ENCODE measurements at places on chromosomes 3 and 15.

DNA sequence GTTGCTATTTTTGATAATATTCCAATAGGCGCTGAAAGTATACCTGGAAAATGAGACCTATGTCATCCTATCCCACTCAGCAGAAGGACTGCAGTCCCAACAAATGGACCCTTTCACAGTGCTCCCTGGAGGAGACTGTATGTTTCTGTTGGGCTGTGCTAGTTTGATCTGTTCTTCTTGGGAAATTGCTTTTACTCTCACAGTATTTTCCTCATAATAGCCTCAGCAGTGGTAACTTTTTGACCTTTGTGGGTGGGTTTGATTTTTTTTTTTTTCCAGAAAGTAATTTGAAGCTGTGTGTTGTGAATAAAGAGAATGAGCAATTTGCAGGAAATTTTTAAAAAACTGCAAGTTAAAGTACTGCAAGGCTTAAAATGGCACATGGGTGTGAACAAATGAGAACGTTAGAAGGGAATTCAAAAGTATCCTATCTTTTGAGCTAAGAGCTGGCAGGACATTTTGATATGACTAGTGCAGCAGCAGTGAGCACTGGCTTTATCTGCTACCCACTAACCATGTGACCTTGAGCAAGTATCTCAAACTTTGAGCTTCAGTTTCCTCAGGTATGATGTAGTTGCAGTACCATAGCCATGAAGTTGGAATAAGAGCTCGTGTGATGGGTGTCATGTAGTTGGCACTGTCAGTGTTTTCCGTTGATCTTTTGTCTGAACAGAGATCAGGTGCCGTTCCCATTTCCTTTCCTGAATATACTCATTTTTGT, 118.4 kb downstream of the ATG7 start:
- DNase-seq, result no peak

DNA sequence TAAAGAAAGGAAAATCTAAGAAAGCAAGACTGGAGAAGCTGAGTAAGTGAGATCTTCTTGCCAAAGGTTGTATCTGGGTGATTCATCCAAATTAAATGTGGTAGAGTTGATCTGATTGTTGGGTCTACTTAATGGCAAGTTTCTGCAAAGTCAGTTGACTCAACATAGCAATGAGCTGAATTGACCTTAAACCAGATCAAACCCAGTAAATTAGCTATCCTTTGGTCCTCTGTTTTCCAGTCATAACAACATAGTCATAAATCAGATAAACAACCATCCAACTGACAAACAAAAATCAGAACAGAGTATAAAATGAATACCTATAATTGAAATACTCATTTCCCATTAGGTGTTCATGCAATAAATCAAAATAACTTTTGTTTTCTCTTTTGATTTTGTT, 142.6 kb upstream of the CFAP20DC start:
- no peak for DNase-seq

DNA sequence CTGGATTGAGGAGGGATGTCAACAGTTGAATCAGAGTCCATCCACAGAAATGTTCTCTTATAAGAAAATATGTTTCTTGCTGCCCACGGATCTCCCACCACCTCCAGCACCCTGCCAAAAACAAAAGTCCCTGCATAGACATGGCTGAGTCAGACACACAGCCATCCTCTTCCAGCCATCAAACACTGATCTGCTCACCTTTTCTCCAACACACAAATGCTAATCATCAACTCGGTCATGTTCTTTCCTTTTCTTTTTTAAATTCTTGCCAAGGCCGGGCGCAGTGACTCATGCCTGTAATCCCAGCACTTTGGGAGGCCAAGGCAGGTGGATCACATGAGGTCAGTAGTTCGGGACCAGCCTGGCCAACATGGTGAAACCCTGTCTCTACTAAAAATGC, 110.7 kb upstream of the IL12A start:
- DNase-seq, result no peak

GRCh38 chr3:127214975-127215374, 22.0 kb downstream of the PRR23E start:
- DNase-seq, result no peak

- no peak for DNase-seq
Observed at GRCh38 chr3:53829605-53830004, 16.6 kb downstream of the CHDH start.

GRCh38 chr3:120429921-120430361, 20.9 kb downstream of the FSTL1 start:
- no peak for DNase-seq

DNA sequence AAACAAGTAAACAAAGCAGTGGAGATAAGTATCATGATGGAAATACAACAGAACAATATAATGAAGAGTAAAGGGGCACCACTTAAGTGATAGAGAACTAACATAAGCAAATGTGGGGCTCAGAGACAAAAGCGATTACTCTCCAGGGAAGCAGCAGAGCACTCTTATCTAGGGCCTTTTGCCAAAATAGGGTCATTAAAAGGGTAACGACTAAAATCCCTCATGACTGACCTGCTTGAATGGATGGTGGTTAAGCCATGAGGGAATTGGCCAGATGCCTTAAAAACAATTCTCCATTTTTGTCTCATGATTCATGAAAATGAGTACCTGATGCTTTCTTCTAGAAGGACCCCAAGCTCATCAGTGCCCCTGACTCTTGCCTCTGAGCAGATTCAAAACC, 3.2 kb upstream of the SLC7A14 start:
- DNase-seq, result no peak

DNA sequence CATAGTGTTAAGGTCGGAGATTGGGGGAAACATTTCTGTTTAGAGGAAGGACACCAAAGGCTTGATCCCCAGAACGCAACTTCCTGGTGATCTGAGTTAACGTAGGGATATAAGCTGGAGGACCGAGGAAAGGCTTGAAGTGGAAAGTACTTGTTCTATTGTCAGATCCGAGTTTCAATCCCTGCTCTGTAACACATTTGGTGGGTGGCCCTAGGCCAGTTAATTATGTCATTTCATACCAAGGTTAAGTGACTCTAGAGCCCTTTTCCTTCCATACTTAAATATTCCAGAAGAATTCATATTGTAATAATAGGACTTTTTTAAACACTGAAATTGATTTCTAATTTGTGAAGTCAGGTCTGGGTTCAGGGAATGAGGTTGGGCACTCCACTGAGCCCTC, 80.9 kb downstream of the RPLP1 start:
- no peak for DNase-seq

DNA sequence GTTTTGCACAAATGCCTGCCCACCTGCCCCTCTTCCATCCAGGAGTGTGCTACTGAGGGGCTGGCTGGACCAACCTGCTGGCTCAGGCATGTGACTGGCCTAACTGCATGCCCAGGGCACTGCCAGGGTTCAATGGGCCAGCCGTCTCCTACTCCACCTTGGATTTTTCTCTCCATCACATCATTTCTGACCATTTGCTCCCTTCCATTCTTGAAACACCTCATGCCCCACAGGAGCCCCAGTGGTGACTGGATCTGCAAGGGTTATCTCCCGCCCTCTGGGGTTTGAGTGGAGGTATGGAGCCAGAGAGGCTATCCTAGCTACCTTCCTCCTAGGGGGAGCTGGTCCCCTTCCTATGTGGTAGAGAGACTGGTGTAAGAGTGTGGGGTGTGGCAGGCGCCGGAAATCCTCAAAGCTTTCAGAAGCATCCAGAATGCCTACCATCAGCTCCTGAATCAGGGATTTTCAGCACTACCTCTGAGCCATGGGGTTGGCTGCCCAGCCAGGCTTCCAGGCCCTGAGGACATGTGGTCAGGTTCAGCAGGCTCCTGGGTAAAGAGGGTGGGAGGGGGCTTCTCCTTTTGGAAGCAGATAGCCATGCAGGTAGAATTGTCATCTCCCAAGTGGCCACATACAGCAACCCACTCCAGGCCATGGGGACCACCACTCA, 2.9 kb upstream of the MANF start:
- DNase-seq, result no peak

GRCh38 chr3:27216955-27217552, 152.1 kb downstream of the NEK10 start:
- DNase-seq, result no peak

DNA sequence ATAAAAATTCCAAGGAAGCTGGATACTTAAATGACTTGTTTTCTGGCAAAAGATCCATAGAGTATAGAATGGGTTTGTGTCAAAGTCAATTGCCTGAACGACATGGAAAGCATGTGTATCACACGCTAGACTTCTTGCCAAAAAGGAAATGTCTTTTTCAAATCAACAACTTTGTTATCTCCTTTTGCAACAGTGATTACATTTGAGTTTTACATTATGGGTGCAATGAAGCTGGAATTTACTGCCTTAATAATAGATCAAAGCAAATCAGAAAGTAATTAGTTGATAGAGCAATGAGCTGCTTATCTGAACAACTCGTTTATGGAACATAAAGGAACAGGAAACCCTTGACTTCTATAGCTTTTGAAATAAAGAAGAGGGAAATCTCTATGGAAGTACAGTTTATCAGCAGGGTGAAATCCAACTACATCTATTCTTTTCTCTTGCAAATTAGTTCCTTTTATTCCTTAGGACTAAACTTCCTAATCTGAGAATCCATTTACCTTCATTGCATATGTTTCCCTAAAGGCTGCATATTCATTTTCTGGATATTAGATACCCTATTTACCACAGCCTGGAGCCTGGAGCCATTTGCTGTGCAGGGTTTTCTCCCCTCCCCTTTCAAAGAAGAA, 415.1 kb upstream of the NECTIN3 start:
- DNase-seq, result no peak

- no peak for DNase-seq
Observed at GRCh38 chr15:95994418-95994817, 336.1 kb upstream of the NR2F2 start.

DNA sequence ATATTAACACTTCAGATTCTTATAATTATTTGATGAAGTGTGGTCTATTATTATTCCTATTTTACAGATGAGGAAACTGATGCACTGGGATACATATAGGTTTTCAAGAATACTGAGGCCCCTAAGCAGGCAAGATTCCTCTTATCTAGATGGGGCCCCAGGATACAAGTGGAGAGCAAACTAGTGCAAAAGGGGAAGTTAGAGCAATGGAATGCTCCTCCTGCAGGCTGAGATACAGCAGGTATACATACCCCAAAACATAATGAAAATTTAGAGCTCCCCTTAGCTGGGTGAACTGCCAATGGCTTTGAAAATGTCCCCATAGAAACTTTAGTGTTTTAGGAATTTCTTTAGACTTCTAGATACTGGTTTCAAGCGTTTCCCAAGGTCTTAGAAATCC, 247.1 kb downstream of the CHST2 start:
- DNase-seq, result no peak

- no peak for DNase-seq
Observed at GRCh38 chr15:56640549-56640948, 92.8 kb downstream of the ZNF280D start.

DNA sequence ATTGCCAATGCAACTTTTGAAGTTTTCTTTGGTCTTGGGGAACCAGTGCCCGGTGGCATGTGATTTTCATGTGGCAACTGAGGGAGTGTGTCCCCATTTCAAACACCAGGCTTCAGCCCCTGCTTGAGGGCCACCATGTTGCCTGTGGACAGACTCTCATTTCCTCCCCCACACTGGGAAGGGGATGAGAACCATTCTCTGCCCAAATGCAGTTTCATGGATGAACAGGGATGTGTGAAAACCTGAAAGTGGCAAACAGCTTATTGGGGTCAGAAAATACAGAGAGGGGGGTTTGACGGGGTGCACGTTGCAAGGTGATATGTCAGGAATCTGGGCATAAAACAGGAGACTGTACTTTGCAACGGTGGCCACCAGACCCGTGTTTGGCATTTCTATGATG, 6.3 kb downstream of the FAM107A start:
- DNase-seq, result no peak

DNA sequence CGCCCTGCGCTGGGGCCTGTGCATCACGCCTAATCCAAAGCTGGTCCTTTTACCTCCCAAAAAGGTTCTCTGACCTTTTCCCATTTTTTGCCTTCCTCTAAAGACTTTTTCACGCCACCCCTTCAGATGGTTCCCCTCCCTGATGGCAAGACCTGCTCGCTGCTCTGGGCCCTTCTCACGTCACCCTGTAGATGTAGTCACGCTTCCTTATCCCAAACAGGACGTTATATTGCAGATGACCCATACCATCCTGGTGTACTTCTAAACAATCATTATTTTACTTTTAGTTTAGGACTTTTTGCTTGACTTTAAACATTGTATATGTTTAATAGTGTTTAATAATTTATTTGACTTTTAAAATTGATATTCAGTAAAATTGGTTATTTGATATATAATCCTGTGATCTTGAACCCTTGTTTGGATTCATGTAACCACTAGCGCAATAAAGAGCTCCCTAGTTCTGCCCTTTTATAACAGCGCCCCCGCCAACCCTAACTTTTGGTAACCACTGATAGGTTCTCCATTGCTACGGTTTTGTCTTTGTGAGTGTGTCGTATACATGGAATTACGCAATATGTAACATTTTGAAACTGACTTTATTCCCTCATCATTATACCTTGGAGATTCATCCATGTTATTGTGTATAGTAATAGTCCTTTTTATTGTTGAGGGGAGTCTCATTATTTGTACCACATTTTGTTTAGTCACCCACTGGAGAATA, 159.0 kb upstream of the CHRNA7 start:
- DNase-seq, result no peak

DNA sequence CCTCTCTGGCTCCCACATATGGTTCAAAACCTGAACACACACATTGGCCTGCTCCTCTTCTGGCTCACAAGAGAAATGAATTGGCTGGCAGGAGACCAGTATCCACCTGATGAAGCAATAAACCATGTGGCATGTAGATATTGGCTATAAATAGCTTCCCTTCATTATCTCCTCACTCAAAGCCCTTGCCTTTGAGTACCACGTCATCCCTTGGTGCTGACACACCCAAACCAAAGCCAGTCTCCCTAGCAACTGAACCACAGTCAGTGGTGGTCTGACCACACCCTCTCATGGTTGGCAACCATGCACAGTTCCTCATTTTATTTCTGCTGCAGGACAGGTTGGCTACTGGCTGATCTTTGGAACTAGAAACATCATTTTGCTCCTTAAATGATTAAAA, 98.8 kb downstream of the ZNF621 start:
- DNase-seq, result peak; percentile 52

DNA sequence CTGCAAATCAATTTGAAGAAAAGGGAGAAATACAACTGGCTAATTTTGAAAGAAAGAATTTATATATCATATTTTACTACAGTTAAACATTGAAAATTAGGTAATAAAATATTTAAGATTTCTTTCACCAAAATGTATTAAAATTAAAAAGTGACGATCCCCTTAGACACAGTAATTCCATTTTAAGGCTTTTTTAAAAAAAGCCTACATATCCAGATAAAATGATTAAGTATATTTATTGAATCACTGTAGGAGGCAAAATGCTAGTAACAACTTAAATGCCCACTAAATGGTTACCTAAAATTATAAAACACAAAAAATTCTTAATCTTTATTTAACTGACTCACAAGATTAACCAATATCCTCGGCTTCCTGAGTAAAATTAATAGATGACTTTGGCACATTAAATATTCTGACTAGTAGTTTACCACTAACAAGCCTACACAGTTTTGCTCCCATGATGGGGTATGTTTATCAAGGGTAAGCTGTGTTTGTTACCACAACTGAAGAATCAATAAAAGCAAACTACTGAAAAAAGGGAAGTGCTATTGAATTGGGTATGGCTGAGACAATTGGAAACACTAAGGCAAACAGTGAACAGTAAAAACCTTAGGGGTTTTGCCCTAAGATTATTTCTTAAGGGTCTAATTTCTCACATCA, 28.4 kb downstream of the ANKRD28 start:
- DNase-seq, result no peak

Measured in CD4-positive, alpha-beta T cell treated with Interleukin-21 for 1 hour (primary cell).